ENCODE measurements at places on chromosomes 1 and 21.

GRCh38 chr1:57485643-57486042 lies 61.8 kb upstream of the DAB1 start:
- DNase-seq: no peak

- DNase-seq: no peak
Observed at GRCh38 chr1:907611-908451, 15.9 kb upstream of the SAMD11 start.

GRCh38 chr21:42520628-42521253 lies 7.1 kb downstream of the SLC37A1 start:
- DNase-seq: no peak

- no peak for DNase-seq
Observed at GRCh38 chr1:201042779-201043461, 19.4 kb upstream of the KIF21B start.

DNA sequence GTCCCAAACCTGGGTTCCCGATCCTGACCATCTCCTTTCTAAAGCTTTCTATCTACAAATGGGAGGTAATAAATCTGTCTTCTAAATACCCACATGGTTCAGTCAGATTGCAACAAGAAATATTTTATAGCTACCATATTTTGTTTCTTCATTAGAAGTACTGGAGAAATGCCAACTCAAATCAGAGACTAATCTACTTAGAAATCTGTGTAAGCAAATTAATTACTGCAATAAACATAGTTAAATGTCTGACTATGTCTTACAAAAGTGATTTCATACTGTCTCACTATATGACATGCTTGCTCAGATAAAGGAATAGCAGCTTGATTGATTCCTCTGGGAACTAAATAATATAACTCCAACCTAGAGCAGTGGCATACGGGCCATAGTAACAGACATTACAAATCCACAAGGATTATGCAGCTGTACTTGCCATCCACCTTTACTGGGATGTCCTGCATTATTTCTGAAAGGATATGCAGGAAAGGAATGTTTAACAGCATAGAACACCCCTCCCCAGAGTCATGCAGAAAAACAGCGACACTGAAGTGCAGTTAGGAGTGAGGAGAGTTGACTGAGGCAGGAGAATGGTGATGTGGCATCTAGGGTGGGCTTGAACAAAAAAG lies 80.3 kb downstream of the PCNX2 start:
- DNase-seq: no peak

GRCh38 chr21:31992391-31992790 lies 119.6 kb downstream of the HUNK start:
- DNase-seq: no peak

GRCh38 chr1:223831755-223832636 lies 13.8 kb downstream of the TP53BP2 start:
- no peak for DNase-seq

DNA sequence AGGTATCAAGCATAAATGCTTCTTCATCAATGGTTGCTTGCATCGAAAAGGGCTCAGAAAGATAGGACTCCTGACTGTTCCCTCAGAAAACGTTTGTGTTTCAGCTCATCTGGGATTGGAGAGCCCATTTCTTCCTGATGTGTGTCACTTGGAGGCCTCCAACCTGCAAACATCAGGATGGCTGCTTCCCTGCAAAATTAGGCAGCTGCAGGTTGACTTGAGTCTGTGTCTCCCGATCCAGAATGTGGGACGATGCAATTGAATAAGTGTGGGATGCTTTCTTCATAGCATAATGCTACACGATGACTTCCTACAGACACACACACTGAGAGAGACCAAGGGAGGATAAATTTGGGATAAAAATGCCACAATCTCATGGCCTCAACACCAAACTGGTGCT lies 42.2 kb downstream of the OLIG1 start:
- no peak for DNase-seq

DNA sequence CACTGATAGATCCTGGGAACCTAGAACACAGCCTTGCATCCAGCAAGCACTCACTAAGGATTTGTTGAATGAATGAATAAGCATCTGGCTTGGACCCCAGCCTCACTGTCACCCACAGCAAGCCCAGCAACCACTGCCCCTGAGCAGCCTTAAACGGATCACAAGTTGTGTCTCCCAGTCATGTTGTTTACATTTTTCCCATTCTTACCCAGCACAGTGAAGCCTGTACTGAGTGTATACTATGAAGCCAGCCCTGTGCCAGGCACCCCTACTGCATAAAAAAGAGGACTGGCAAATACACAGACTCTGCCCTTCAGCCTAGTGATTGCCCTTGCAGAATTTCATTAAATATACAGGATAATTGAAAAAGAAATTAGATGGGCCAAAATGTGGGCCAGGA lies 30.2 kb downstream of the RRAGC start:
- no peak for DNase-seq

DNA sequence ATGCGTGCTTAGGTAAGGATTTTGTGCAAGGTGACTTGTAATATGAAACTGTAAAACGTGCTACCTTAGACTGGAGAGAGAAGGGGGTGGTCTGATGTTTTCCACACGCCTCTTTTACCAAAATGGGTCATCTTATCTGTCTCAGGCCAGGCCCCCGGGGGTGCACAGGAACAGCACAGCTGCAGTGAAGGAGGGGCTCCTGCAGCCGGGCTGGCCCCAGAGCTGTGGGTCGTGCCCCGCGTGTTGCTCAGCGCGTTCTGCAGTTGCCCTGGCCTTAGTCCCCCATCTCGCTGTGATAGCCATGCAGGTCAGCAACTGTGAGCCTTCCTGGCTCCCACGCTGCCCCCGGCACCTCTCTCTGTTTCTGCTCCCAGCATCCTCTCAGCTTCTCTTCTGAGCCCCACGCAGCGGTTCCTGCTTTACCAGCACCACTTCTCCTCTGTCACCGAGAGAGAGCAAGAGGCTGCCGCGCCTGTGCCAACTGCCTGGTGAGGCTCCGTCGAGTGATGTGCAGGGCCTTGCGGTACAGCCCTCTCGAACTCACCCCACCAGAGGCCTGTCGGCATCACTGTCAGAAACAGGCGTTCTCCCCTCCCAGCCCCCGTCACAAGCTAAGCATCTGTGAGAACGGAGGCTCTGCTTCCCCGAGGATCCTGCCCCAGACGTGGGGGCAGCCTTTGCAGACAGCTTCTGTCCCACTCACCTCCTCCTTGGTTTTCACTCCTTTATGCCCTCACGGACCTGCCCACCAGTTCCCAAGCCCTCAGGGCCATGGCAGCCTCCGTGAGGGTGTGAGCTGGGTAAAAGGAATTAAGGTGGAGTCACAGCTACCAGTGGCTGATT lies 73.3 kb downstream of the ADARB1 start:
- DNase-seq: no peak

GRCh38 chr1:175690298-175690697 lies 53.1 kb downstream of the TNR start:
- no peak for DNase-seq

- no peak for DNase-seq
Observed at GRCh38 chr1:39907528-39908453, 6.1 kb upstream of the MYCL start.

DNA sequence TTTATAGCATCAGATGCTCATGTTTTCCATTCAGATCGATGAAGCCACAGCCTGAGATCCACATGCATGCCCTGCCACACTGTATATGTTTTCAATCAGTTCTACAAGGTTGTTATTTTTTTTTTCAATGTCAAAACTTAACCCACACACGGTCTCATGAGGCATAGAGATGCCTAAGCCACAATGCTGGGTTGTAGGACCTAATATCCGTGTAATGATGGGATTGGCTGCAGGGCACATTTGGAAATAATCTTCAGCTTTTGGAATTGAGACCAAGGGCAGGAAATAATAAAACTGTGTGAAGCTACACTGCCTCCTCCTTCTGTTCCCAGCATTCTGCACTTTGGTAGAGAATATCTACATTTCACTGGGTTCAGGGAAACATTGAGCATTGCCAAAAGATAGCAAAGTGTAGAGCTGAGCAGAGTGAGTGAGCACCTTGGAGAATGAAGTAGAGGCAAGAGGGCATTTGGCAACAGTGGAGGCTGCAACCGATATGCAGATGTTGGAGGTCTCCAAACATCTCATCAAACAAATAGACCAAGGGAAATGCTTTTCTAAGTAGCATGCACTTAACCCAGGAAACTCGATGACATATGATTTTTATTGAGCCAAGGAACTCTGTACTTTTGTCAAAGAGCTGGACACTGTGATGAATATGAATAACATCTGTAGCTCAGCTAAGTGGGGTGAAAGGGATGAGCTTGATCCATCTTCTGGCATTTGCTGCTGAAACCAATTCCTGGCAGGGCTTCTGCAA lies 176.7 kb downstream of the LYPLAL1 start:
- no peak for DNase-seq

- DNase-seq: no peak
Observed at GRCh38 chr1:24636661-24637357, 6.3 kb upstream of the SRRM1 start.

- DNase-seq: no peak
Observed at GRCh38 chr1:116704278-116704677, 36.7 kb upstream of the IGSF3 start.

DNA sequence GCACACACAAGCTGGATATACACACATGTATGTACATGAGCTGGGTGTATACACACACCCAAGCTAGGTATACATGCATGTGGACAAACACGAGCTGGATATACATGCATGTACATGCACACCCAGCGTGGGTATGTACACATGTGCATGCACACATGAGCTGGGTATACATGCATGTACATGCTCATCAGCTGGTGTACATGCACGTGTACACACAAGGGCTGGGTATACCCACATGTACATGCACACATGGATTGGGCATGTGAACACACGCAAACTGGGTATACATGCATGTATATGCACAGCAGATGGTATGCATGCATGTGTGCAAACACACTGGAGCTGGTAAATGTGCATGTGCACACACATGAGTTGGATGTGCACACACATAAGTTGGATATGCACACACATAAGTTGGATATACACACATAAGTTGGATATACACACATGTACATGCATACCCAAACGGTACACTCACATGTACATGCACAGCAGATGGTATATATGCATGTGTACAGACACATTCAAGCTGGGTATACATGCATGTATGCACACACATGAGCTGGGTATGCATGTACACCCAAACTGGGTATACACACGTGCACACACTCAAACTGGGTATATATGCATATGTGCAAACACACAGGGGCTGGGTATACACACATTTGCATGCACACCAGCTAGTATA lies 7.5 kb upstream of the GNB1 start:
- DNase-seq: no peak

GRCh38 chr21:45499970-45500577 lies 42.2 kb downstream of the SLC19A1 start:
- no peak for DNase-seq

DNA sequence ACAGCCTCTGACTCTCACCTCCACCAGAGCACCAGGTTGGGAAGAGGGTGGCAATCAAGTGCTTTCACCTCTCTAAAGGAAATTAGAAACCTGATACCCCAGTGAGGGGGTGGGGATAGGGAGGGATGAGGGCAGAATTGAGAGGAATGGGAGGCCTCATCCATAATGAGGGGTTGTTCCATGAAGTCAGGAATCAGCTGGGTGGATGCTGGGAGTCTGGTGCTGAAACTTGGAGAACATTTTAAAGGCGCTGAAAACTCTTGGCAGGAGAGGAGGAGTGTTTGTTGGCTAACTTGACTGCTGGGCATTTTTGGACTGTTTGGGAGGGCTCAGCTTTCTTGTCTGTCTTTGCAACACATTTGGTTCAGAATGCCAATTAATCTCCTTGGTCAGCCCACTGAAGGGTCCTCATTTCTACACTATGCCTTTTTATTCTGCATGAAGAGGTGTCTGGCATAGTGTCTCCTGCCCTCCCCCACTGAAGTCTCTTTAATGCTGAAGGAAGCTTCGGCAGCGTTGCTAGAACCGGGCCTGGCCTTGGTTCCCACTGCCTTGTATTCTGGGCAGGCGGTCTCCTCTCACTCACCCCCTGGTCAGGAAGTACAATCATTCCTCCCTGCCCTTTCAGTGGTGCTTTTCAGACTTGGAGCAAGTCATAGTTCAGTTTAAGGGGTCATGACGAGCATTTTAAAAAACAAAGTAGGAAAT lies 2.2 kb downstream of the PHGDH start:
- no peak for DNase-seq

DNA sequence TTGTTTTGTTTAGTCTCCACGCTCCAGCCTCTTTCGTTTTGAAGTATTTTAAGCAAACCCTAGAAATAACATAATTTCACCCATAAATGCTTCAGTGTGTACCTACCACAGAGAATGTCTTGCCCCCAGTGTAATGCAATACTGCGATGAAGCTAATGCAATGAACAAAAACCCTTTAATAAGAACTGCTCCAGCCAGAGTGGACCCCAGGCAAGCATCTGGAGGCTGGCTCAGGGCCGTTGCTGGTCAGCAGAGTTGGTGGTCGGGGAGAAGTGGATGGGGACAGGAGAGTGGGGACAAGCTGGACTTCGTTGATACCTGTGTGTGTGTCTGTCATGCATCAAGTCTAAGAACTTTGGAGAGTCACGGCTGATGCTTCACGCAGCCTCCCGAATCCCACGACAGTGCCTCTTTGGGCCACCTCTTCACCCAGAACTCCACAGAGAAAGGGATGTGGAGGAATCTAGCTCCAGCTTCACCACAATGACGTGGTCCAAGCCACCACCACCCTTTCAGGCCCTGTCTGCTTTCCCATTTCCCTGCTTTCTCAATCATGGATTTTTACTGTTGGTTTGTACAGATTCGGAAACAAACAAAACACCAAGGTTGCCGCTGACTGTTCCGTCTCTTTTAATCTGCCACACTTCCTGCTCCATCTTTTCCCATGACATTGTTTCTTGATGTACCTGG lies 108.6 kb upstream of the ERRFI1 start:
- no peak for DNase-seq

DNA sequence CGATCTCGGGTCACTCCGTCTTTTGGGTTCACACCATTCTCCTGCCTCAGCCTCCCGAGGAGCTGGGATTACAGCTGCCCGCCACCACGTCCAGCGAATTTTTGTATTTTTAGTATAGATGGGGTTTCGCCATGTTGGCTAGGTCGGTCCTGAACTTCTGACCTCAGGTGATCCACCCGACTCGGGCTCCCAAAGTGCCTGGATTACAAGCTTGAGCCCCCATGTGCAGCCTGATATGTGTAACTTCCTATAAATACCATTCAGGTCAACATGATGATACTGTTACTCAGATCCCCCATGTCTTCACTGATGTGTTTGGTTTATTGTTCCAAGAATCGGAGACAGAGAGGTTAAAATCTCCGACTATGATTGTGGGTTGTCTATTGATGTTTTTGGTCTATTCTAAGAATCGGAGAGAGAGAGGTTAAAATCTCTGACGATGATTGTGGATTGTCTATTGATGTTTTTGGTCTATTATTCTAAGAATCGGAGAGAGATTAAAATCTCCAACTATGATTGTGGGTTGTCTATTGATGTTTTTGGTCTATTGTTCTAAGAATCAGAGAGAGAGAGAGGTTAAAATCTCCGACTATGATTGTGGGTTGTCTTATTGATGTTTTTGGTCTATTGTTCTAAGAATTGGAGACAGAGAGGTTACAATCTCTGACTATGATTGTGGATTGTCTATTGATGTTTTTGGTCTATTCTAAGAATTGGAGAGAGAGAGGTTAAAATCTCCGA lies 17.0 kb downstream of the C1orf159 start:
- DNase-seq: no peak
